ENCODE measurements at places on chromosomes 5 and 9.

- H3K36me3 ChIP-seq: no peaks in the 10 kb centered on the region
- H3K27ac ChIP-seq: no peak overlapping the region
- no peak overlapping the region for H3K4me3 ChIP-seq
Measured at GRCh38 chr5:35058374-35058788, 10.6 kb upstream of the AGXT2 start.

DNA sequence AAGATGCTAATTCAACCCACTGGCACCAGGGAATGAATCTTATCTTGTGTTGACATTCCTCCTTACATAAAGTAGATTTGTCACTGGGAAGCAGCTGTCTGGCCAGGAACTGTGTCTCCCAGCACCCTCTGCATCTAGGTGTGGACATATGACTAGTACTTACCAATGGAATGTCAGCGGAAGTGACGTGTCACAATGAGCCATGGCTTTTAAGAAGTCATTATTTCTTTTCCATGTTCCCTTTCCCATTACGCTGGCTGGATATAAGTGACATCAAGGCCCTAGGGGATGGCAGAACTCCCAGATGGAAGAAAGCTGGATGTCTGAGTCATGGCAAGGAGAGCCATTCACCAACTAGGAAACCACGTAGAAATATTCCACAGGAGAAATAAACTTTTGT is 84.7 kb upstream of the MAST4 start:
- no peak for DNase-seq
- H3K27ac ChIP-seq: no peak overlapping the region
- H3K4me3 ChIP-seq: no peak overlapping the region

- no peaks in the 10 kb centered on the region for H3K27me3 ChIP-seq
- no peak for DNase-seq
- H3K4me1 ChIP-seq: peaks cover 12% of the 10 kb centered on the region
- no peak overlapping the region for H3K4me3 ChIP-seq
Measured at GRCh38 chr5:114305402-114306207, 56.3 kb upstream of the KCNN2 start.

DNA sequence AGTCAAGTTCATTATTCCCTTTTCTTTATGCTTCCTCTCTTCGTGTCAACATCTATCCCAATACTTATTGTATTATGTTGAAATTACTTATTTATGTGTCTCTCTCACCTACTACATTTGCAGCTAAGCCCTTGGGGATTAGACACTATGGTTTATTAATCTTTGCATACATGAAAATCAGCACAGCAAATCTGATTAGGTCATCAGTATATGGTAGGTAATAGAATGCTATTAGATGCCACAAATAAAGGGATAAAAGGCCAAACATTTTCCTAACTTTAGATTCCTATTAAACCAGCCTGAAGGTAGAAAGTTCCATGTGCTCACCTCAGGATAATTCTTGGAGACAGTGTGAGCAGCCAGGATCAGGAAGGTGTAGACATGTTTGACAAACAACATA is 490.1 kb upstream of the MPDZ start:
- H3K36me3 ChIP-seq: no peaks in the 10 kb centered on the region
- H3K4me1 ChIP-seq: no peaks in the 10 kb centered on the region
- H3K27me3 ChIP-seq: no peaks in the 10 kb centered on the region
- no peak overlapping the region for H3K4me3 ChIP-seq

DNA sequence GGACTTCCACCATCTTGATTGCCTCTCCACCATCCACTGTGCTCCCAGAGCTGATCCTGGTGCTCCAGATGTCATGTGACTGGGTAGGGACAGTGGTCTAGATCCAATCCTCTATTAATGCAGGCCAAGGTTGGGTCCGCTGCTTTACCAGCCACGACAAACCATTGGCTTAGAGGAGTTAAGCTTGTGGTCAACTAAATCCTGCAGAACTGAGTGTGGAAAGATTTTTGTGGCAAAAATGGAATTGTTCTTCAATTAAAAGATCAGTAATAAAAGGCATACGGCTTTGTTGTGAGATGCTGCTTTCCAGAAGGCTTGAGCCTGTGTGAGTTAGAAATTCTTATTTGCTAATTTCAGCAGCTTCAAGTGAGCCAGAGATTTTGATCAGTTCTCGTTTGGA is 30.7 kb downstream of the SLC1A3 start:
- H3K27me3 ChIP-seq: no peaks in the 10 kb centered on the region
- H3K36me3 ChIP-seq: peaks cover 13% of the 10 kb centered on the region
- H3K27ac ChIP-seq: no peak overlapping the region
- no peaks in the 10 kb centered on the region for H3K4me1 ChIP-seq
- DNase-seq: no peak

DNA sequence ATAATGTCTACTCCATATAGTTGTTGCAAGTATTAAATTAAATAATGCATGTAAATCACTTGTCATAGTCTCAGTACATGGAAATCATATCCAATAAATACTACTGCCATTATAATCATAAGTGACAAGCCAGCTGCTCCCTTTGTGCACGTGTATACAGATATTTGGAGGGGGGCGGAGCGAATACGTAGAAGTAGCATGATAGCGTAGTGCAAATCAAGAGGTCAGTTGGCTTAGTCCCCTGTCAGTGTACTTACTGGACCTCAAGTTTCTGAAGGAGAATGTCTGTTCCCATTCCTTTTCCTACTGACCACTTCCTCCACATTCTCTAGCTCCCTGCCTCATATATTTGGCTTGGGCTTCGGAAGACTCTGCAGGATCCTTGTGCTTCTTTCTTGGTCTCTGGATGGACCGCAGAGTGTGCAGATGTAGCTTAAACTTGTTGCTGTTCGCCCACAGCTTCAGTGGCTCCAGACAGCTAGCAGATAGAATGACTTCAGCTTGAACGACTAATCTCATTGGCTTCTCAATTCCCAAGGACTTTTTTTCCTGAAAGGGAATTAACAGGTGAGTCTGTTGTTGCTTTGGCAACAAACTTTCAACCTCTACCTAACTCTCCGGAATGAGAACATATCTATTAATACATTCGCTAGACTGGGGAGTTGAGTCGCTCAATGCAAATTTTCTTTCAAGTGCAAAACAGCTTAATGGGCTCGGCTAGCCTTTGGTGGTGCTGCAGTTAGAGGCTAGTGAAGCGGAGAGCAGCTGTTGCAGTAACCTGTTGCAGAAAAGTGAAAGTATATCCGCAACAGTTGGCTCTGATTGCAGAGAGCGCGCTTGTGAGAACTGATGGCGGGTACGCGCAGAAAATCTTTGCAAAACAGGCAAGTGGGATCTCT is at the start of gene PCDHB1:
Gene PCDHB1, plus strand, starts transcription at position 753 of the 899 bp plus-strand sequence. Its CDS starts 97 bp downstream, at position 850.
- H3K4me3 ChIP-seq: peak within 1 kb of the TSS; percentile 65
- H3K27ac ChIP-seq: no peak within 1 kb of the TSS
- H3K4me1 ChIP-seq: no peaks in the 10 kb centered on the region
- no peak for DNase-seq
- no peaks in the 10 kb centered on the region for H3K36me3 ChIP-seq

DNA sequence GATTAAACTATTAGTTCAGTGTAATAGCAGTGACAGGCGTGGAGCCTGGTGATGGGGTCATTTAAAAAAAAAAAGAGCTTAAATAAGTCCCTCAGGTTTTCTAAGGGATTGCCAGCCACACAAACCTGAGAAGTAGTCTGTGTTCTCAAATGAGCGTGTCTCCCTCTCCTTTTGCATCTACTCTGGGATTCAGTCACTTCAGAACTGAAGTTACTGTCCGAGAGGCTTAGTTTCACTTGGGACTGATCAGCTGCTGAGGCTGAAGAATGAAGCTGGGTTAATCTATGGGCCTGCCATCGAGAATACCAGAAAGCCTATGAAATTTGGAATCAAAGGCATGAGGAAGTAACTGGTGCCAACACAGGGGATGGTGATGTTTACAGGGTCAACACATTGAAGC is 310.1 kb downstream of the ADAMTS6 start:
- H3K4me1 ChIP-seq: no peaks in the 10 kb centered on the region
- H3K4me3 ChIP-seq: no peak overlapping the region
- no peak for DNase-seq

DNA sequence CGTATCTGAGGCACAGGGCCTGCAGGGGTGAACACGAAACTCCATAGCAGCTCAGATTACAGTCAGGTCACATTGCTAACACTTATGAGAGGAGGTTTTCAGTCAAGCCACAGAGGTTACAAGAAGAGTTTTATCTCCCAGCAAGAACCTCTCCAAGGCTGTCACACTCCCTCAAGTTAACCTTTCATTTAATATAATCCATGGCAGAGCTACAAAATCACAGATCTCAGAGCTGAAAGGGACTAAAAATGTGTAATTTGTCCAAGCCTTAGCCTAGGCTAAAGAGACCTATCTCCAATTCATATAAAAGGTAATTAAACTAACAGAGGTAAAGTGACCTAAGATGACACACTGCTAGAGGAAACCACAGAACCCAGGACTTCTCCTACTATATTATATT is 57.2 kb downstream of the MLANA start:
- DNase-seq: no peak
- H3K27ac ChIP-seq: no peak overlapping the region
- no peaks in the 10 kb centered on the region for H3K36me3 ChIP-seq

All from H1 (cell line).